Left forelimb (tissue), 1 donor: ENCODE measurements at places on chromosomes 5 and 9.
A peak's percentile ranks its signal among the peaks of the same experiment; 100 is the strongest.

- DNase-seq, result no peak
These were observed 78.0 kb upstream of the HRH2 start for GRCh38 chr5:175579742-175580432.

DNA sequence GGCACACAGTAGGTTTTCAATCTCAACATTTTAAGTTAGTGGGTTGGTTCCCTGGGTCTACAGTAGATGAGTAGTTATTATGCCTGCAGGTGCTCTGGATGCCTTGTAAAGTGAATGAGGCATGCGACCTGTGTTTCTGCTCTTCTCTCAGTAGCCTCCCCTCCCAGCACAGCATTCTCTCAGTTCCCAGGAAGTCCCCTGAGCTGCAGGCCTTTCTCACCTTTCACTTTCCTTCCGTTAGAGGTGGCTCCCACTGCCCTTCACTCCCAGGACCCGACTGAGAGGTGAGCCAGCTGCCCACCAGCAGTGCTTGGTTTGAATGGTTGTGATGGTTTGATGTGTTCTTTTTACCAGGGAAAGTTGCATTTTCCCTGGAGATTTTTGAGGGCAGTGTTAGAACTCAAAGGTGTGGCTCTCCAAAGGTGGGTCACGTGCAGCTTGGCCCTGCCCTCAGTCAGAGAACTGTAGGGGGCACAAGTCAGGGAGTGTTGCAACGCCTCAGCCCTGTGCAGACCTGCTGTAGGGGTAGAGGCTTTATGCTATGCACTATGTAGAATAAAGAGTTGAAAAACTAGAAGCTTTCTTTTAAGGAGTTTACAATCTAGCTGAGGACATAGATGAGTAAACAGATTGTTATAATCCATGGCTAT lies 173.8 kb downstream of the NTRK2 start:
- DNase-seq, result no peak

DNA sequence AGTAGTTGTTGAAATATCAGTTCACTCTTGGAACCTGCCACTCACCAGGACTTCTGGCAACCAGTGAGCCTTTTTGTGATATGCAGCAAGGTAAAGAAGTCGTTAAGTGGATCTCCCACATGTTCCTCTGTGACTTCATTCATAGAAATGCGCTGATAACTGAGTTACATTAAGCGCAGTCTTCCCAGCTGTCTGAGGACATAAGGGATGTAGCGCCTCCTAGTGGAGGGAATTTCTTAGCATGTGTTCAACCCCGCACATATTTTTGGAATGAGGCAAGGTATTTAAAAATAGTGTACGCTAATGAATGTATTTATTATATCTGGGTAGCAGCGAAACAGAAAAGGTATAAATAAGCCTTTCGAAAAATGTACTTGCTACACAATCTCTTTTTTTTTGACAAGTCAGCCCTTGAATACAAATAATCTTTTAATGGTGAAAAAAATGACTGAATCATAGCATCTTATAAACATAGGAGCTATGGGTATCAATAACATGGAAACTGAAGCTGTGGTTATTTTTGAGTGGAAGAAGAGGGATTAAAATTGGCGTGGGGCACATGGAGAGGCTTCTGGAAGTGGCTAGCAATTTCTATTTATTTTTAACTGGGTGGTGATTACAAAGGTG lies 38.0 kb downstream of the PALM2AKAP2 start:
- DNase-seq, result peak; percentile 72

DNA sequence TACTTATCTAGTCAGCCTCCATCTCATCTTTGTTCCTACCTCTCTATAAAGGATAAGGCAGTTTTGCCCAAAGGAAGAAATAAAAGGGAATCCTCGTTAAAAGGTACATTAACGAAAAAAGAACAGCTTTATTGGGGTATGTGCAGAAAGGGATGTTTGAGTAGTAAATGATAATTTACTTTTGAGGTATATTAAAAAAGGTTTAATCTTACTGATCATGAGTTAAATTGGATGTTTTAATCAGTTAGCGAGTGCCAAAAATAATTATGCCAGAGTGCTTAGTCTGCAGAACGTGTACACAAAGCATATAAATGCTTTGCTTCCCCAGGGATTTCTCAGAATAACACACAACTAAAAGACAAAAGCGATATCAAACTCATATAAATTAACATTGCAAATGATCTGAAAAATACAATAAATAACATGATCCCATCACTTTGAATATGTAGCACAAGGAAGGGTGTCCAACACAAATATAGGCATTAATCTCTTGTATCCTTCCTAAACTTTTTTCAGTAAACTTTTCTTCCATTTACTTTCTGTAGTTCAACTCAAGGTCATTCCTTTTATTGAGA lies 865.0 kb downstream of the NR2F1-AS1 start:
- no peak for DNase-seq

DNA sequence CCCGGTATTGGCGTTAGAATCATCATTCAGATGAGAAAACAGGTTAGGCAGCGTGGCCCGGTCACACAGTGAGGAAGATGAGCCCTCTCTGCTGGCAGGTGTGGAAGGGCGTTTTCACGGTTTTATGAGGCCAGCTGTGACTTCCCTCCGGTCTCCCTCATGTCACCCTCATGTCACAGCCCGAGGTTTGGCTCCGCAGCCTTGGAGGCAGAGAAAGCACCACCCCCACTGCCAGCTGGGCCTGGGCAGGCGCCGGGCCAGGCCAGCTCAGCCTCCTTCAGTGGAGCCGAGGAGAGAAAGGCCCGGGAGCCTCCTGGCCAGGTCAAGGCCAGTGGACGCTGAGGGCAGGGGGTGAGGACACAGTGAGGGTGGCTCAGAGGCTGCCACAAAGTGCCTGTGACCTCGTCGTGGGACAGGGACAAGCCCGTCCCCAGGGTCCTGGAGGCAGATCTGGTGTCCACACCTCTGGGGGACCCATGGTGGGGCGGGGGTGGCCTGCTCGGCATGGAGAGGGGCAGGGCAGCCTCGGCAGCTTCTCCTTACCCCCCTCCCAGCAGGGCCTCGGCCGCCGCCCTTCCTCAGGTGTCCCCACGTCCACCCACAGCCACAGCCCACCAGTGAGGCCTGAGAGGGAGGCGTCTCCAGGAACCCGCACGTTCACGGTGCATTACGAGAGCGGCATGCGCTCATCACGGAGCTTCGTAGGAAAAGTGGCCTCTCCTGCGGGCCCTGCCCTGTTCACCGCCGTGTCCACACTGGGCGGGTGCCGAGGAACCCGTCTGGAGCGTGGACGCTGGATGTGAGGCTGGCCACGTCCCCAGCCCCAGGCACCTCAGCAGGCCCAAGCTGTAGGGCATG lies 32.2 kb downstream of the EXD3 start:
- no peak for DNase-seq

DNA sequence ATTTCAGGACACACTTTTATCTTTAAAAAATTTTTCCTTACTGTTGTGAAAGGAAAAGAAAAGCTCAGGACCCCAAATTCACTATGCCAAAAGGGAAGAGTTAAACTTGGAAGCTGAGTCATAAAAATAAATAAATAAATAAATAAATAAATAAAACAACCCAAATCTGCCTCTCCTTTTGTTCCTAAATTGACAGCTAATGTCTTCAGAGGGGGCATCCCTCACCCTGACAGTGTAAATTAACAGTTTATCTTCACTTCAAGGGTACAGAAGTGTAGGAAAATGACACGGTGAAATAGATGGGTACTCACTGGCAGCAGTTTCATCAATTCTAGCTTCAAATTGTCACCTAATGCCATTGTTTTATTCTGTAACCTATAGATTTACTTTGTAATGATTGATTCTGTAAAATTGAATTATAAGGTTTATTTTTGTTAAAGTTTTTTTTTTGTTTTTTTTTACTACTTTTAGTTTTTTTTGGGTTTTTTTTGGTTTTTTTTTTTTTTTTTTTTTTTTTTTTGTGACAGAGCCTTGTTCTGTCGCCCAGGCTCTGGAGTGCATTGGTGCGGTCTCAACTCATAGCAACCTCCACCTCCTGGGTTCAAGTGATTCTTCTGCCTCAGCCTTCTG lies 18.5 kb upstream of the ANXA1 start:
- no peak for DNase-seq

- no peak for DNase-seq
These were observed 191.0 kb downstream of the ADAMTS6 start for GRCh38 chr5:65290677-65291076.

DNA sequence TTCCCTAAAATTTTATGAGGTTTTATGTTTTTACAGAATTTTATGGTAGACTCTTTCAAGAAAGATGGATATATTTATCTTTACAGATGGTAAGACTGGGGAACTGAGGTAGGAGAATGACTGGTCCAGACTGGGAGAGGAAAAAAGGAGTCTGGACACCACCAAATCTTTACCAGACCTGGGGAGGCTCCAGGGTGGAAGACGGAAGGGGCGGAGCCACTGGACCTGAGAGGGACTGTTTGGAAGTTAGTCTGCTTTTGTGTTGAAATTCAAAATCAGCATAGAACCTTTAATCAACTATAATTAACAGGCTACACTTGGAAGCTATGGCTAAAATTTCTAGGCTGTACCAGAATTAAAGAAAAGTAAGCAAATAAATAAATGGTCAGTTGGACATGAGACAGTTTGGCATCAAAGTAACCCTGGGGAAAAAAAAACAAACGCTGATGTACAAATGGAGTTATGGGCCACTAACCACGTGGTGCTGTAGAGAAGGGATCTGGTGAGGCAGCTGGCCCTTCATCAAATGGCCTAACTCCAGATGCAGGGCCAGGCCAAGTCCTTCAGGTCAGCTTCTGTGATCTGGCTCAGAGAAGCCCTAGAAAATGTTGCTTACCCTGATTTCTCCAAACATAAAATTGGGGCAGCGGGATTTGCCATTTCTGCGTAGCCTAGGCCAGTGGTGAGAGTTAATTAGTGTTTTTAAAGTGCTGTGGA lies 155.1 kb downstream of the ARSB start:
- DNase-seq, result no peak
